ENCODE measurements at places on chromosomes 6 and 20.
A peak's percentile ranks its signal among the peaks of the same experiment; 100 is the strongest.

GRCh38 chr6:10272591-10272990, 142.3 kb downstream of the TFAP2A start:
- DNase-seq = no peak

- DNase-seq = no peak
These were observed 107.1 kb downstream of the BMP7 start for GRCh38 chr20:57159193-57159851.

DNA sequence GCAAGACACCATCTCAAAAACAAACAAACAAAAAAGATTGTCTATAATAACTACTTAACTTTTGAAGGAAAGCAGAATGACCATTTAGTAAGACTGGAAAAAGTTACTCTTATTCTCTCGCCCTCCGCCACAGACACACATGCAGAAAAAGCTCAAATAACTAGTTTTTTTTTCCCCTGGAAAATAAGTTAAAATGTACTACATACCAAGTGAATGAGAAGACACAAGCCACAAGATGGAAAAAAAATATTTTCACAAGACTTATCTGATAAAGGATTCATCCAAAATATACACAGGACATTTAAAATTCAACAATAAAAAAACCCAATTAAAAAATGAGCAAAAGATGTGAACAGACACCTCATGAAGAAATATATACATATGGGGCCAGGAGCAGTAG, 31.9 kb downstream of the NUDT3 start:
- DNase-seq = no peak

- peak; percentile 37 for DNase-seq
These were observed 652 bp downstream of the BMP6 start for GRCh38 chr6:7726416-7727085.

DNA sequence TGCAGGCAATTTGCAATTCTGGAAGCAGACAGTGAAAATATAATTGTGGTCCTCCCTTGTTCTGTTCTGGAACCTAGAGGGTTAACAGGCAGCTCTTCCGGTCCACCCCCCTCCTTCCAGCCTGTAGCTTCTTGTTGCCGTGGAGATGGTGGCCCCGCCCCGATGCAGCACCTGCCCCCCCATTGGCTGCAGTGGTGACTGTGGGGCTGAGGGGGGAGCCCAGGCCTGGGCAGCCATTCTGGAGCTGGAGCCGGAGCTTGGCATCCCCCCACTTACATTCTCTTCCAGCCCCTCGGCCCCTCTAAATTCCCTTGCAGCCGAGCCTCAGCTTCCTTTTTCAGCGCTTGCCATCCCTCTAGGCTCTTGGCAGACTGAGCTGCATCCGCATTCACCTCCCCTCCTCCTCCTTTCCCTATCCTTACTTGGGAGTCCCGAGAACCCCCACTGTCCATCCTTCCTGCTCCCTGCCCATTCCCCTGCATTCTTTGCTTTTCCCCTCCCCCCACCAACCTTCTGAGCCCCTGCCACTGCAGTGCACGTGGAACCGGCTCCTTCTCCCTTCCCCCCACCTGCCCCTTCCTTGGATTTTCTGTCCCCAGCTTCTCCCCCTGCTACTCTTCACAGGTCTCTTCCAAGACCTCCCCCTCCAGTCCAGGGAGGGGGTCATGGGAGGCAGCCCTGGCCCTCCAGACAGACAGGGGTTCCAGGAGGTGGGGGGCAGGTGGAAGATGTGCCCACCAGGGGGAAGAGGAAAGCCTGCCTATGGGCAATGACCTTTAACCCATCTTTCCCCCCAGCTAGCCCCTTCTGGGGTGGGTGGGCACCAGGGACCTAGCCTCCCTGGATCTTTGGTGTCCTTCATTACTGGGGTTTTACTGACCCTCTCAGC, 11.4 kb downstream of the SYNGAP1 start:
- peak; percentile 94 for DNase-seq

DNA sequence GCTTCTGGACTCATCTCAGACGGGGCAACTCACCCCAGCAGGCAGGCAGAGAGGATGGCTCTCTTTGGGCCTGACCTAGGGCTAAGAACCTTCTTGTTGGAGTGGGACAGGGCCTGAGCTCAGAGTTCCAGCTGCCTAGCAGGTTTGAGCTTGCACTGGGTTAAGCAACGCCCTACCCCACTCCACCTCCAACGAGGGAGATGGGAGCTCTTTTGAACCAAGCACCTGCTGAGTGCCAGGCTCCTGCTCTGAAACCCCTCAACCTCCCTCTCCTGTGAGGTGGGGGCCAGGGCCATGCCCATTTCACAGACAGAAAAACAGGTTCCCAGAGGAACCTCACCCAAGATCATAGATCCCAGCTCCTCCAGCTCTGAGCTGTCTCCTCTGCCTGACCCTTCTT, 54.3 kb downstream of the SNAI1 start:
- DNase-seq = no peak
